HCT116 (cell line): ENCODE measurements at places on chromosomes 2 and 18. TPM values are rescaled to one million over a fixed set of nuclear protein-coding genes. Genes with fewer than 3 reads are reported as not detected.
A peak's percentile ranks its signal among the peaks of the same experiment; 100 is the strongest.

MEP1B gene
- total RNA-seq, result not detected

CD28 gene
- total RNA-seq, result 0.37 TPM

MAT2A gene
- 444 TPM for total RNA-seq

CRYGC gene
- total RNA-seq, result not detected

DNAH6 gene
- total RNA-seq, result 1.6 TPM

GRCh38 chr2:221612161-221612560 lies 40.1 kb upstream of the EPHA4 start:
- no peak for DNase-seq

- peak; percentile 21 for DNase-seq
These were observed at the start of gene ACKR3 for GRCh38 chr2:236569573-236569973. ACKR3 (plus strand) TSS chr2:236569825; CDS start chr2:236580466, 10,641 bp downstream.

DNA sequence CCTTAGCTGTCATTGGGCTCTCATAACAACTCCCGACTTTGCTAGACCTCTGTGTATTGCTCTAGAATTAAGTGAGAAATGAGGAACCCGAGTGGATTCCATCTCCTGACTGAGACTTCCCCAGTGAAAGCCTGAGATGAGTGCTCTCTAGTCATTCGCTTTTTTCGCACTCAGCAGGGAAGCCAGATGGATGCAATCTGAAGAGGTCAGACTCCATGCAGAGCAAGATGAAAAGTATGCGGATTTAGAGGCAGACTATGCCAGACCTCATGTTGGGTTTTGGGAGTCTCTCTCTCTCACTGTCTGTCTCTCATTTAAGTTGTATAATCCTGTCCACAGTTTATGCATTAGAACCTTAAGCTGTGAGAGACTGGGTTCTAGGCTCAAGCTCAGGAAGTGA lies 88.6 kb downstream of the SLC5A7 start:
- no peak for DNase-seq

- no peak for DNase-seq
These were observed 133.6 kb downstream of the BCL2 start for GRCh38 chr18:63185984-63186383.

- no peak for DNase-seq
These were observed 3.6 kb downstream of the ACTR1B start for GRCh38 chr2:97660044-97660774.

- DNase-seq, result no peak
These were observed 140.8 kb downstream of the TMEFF2 start for GRCh38 chr2:192053921-192054320.

DNA sequence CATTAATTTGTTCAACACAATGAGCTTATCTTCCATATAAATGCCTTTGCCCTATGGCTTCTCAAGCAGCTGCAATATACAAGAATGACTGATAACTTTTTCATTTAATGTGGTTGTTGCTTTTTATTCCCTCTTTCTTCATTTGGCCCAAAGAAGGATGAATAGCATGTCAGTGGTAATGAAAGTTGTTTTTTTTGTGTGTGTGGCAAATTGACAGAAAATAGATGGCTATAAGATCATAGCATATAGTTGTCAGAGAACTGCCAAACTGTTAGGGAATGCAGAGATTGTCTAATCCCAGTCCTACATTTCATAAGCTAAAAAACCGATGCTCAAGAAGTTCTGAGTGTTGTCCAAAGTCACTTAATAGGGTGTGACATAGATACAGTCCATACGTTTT lies 244.3 kb downstream of the ACTR3 start:
- DNase-seq, result no peak
